ENCODE measurements at places on chromosomes 5 and 9.

- DNase-seq = no peak
Observed at GRCh38 chr9:132596200-132596599, 13.8 kb downstream of the BARHL1 start.

DNA sequence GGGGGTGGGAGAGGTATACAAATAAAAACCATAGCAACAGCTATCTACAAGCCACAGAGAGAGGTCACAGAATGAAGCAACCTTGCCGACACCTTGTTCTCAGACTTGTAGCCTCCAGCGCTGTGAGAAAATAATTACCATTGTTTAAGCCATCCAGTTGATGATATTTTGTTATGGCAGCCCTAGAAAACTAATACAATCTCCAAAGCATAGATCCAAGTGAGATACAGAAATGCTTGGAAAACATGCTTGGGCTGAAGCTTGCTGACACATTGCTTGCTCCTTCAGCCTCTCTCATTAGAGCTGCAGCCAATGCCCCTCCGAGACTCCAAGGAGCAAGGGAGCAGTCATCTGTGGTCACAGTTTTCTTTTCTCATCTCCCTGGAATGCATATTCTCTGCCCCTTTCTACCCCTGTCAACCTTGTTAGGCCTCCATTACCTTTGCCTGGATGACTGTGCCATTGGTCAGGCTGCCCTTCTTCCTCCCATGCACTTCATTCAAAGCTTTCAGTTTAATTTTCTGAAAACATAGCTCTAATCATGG lies 401.4 kb upstream of the KLF4 start:
- DNase-seq = no peak

- DNase-seq = no peak
Observed at GRCh38 chr9:111909444-111909843, 12.8 kb downstream of the UGCG start.

DNA sequence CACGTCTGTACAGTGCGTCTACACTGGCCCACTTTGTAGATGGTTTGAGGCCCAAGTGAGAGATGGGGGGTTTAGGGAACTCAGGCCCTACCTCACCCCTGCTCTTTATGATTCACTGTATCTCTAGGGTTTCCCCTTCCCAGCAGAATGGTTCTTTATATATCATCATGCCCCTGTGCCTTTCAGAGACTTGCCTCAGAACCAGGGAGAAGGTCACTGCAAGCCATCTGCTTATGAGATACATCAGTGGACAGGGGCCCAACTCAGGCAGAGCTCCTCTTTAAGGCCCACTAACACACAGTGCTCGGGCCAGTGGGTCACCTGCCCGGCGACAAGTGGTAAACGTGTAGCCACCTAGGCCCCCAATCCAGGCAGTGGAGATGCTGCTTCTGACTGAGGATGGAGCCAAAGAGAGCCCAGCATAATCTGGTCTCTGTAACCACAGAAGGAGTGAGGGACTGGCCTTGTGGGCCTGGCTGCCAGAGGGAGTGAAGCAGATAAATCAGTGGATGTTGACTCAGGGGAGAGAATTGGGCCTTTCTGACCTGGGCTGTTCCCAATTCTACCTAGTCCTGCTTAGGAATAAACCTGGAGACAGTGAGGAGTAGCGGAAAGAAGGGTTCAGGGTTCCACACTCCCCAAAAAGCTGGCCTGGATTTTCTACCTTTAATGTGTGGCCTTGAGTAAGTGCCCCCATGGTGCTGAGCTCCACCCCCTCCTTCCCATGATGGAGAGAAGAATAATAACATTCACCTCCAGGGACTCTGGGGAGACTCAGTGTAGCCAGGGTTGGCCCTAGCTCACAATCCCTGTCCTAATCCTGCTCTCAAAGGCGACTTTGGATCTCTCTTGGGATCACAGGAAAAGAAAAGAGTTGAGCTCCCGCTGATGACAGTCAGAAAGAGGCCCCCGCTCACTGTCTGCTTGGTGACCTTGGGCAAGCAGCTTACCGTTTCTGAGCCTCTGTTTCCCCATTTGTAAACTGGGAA lies 2.8 kb upstream of the DUSP1 start:
- DNase-seq = no peak

GRCh38 chr5:87769157-87769556 lies 356.4 kb upstream of the CCNH start:
- DNase-seq = no peak

DNA sequence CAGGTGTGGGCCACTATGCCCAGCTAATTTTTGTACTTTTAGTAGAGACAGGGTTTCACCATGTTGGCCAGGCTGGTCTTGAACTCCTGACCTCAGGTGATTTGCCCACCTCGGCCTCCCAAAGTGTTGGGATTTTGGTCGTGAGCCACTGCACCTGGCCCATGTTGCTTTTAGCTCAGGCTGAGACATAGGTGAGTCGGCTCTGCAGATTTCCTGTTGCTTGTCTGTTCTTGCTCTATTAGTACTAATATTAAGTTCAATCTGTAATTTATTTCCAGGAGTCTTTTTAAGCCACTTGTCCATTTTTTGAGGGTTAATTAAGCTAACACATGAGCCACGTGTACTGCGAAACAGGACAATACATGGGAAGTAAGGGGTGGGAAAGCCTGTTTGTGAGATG lies 21.4 kb upstream of the BASP1 start:
- DNase-seq = no peak
